ENCODE measurements at places on chromosomes 16 and 17.

DNA sequence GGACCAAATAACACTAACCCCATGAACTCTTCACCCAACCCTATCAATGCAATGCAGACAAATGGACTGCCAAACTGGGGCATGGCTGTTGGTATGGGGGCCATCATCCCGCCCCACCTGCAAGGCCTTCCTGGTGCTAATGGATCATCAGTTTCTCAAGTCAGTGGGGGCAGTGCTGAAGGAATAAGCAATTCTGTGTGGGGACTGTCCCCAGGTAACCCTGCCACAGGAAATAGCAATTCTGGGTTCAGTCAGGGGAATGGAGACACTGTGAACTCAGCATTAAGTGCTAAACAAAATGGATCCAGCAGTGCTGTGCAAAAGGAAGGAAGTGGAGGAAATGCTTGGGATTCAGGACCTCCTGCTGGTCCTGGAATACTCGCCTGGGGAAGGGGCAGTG, 78.9 kb downstream of the TMC6 start:
- no peak for DNase-seq

GRCh38 chr17:79850571-79851460, 11.6 kb upstream of the CBX4 start:
- no peak for DNase-seq

DNA sequence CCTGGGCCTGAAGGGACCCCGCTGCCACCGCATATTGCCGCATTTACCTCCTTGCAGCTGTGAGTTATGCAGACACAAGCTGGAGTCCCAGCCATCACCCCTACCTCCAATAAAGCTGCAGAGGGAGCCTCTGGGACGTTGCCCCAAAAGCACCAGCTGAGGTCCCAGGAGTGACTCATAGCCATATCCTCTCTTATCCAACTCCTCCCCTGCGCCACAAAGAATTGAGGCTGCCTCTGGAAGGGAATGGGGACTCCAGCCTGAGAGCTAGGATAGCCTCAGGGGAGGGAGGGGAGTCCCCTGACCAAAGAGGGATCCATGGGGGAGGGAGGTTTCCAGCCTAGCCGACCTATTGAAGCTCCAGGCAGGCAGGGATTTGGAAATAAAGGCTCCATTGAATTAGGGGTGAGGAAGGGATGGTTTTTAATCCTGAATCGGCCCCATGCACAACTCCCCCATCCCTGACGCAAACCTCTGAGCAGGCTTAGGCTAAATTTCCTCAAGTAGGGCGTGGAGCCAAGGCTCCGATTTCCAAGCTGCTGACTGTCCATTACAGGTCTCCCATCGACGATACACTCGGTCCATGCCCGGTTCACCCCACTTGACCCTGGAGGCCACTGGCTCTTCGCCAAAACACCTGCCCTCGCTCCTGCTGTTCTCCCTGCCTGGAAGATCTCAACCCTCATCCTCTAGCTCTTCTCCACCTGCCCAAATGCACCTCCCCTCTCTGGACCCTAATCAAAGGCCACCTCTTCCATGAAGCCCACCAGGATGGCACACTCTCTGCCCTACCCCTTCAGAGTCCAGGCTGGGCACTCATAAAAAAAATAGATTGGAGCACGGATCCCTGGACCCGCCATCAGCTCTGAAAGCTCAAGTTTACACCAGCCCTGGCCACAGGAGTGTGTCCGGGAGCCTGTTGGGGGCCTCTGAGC, 27.5 kb downstream of the PIMREG start:
- no peak for DNase-seq

DNA sequence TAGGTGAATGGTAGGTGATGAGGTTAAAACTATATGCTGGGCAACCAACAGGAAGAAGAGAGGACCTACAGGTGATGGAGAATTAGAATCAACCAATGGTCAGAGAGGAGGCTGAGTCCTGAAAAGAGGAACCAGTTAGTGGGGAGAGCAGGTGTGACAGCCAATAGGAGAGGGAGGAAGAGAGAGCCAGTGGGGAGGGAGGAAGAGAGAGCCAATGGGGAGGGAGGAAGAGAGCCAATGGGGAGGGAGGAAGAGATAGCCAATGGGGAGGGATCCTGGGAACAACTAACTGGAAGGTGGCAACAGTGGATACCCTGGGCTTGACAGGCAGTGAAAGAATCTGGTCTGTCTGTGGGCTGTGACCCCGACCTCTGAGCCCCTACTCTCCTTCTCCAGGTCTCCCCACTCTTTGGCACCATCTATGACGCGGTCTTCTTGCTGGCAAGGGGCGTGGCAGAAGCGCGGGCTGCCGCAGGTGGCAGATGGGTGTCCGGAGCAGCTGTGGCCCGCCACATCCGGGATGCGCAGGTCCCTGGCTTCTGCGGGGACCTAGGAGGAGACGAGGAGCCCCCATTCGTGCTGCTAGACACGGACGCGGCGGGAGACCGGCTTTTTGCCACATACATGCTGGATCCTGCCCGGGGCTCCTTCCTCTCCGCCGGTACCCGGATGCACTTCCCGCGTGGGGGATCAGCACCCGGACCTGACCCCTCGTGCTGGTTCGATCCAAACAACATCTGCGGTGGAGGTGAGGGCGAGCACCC, 3.7 kb downstream of the GUCY2D start:
- no peak for DNase-seq

GRCh38 chr16:79163691-79164387, 436.7 kb downstream of the MAF start:
- DNase-seq: no peak

- DNase-seq: no peak
These were observed 195.3 kb downstream of the ZNF423 start for GRCh38 chr16:49660626-49661025.

DNA sequence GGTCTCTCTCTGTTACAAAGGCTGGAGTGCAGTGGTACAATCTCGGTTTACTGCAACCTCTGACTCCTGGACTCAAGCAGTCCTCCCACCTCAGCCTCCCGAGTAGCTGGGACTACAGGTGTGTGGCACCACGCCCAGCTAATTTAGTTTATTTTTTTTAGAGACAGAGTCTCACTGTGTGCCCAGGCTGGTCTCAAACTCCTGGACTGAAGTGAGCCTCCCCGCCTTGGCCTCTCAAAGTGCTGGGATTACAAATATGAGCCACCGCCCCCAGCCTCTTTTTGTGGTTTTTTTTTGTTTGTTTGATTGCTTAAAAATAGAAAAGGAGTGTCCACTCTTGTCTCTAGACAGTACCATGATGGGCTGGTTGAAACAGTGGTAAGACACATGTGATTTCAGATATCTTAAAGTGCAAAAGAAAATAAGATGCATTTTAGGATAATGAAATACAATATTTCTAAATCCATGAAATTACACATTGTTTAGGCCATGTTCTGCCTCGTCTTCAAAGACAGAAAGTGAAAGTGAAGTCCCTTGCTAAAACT, 27.4 kb downstream of the KIAA0513 start:
- no peak for DNase-seq

- no peak for DNase-seq
These were observed 63.6 kb upstream of the TBX2 start for GRCh38 chr17:61335845-61336655.

GRCh38 chr16:81639348-81639747, 139.7 kb upstream of the PLCG2 start:
- no peak for DNase-seq

GRCh38 chr16:9258423-9259051, 167.1 kb downstream of the HAPSTR1 start:
- DNase-seq: peak; percentile 16

DNA sequence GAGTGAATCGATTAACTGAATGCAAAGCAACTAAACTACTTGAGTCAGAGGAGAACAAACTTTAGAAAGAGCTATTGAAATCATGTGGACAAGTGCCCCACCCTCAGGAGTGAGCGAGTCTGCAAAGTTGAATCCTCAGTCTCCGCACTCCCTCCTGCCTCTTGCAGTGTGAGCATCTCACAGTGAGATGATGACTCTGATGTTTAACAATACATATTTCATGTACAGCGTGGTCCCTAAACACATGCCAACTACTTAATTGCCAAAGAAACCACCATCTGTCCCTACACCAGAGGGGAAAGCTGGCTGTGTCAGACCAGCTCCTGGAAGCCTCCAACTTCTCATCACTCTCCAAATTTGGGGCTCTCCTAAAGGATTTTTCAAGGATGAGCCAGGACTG, 31.2 kb downstream of the PIMREG start:
- DNase-seq: no peak

DNA sequence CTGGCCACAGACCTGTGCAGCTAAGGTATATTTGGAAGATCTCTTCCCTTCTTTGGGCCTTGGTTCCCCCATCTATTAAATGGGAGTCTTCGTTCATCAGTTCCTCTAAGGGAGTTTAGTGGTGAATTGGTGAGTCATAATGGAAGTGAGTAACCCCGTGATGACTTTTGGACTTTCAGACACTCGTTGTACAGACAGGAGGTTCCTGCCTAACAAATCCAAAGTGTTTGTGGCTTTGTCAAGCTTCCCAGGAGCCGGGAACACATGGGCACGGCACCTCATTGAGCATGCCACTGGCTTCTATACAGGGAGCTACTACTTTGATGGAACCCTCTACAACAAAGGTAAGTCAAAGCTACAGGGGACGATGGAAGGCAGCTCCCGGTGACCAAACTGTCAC, 40.4 kb downstream of the WSCD1 start:
- DNase-seq: no peak
